ENCODE measurements at places on chromosomes 3 and 15. TPM values are rescaled to one million over a fixed set of nuclear protein-coding genes. Genes with fewer than 3 reads are reported as not detected.
A peak's percentile ranks its signal among the peaks of the same experiment; 100 is the strongest.

The IQCF5 gene
- total RNA-seq = not detected

DNA sequence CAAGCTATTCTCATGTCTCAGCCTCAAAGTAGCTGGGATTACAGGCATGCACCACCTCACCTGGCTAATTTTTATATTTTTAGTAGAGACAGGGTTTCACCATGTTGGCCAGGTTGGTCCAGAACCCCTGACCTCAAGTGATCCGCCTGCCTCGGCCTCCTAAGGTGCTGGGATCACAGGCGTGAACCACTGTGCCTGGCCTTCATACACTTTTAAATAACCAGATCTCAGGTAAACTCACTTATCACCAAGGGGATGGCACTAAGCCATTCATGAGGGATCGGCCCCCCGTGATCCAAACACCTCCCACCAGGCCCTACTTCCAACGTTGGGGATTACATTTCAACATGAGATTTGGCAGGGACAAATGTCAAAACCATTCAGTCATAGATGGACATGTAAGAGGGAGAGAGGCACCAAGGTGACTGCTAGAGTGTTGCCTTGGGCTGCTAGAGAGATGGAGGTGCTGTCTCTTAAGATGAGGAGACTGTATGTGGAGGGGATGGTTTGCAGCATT, 13.3 kb upstream of the DOCK3 start:
- no peak for DNase-seq

The KBTBD13 gene
- total RNA-seq = not detected

The RARRES1 gene
- 0.41 TPM for total RNA-seq

The ERC2 gene
- 0.35 TPM for total RNA-seq

DNA sequence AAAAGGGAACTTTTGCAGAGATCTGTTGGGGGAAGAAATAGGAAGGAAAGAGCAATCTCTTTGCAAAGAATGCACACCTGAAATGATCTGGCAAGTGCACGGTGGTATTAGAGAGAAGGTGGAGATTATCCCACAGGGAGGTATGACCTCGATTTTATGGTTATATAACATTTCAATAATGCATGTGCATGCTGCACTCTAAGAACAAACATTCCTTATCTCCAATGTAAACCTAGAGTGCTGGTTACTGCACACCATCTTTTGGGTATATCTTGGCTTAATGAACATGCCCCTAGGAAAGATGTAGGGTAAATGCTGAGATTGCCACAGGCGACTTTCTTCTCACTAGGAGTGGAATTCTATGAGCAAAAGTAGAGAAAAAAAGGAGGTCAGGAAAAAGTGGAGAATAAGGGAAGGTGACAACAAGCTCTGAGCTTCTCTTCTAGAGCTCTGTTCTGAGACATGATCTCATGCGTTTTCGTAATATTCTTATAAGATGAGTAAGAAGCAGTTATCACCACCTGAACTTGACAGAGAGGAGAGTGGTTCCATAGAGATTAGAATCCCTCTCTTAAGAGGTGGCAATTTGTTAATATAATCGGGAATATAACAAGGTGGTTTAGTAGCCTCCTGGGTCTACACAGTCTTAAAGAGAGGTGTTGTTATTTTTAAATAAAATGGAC, 117.5 kb upstream of the TMC3 start:
- no peak for DNase-seq

- no peak for DNase-seq
These were observed 55.8 kb downstream of the TMED3 start for GRCh38 chr15:79366691-79367090.

The CALML4 gene
- total RNA-seq = 6.0 TPM

The ZNF385D gene
- not detected for total RNA-seq

- DNase-seq = no peak
These were observed 71.3 kb downstream of the CMTM8 start for GRCh38 chr3:32309654-32310242.

- DNase-seq = no peak
These were observed 2.0 kb downstream of the OR4F15 start for GRCh38 chr15:101813803-101814534.

DNA sequence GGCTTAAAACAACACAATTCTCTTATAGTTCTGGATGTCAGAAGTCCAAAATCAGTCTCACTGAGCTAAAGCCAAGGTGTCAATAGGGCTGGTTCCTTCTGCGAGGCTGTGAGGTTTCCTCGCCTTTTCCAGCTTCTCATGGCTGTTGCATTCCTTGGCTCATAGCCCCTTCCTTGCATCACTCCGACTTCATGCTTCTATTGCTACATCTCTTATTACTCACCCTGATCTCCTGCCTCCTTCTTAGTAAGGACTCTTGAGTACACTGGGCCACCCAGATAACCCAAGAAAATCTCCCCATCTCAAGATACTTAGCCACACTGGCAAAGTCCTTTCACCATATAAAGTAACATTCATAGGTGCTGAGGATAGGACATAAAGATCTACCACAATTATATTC, 193.9 kb downstream of the ADAMTS17 start:
- DNase-seq = no peak

DNA sequence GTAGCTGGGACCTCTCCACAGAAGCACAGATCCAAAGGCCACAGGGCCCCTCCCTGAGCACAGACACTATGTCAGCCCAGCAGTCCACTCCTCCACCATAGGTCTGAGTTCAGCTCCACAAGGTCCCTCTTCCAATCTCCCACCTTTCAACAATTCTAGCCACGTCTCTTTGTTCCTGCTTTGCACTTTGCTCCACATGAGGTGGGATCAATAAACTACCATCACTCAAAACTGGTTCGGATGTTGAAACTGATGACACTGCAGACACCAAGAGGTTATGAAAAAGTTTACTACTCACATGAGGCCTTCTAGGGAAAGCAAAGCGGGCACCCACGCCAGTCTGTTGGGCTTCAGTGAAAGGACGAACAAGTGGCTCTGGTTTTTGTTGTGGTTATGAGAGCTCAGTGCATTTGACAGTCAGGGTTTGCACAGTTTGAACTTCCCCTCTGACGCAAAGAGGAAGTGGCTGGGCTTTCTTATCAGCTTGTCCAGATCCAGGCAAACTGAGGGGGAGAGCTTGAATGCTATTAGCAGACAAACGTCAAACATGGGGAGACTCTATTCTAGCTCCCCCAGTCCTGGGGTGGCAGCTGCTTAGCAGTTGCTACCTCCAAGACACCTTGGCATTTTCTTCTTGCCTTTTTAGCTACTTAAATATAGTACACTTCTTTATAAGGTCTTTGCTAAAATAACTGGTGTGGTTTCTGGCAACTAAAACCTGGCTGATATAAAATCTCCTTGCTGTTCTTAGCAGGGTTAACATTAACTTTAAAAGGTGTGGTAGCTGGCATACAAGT, 37.8 kb downstream of the ZNF445 start:
- peak; percentile 82 for DNase-seq

GRCh38 chr3:173988909-173989308, 591.4 kb downstream of the NLGN1 start:
- DNase-seq = no peak

DNA sequence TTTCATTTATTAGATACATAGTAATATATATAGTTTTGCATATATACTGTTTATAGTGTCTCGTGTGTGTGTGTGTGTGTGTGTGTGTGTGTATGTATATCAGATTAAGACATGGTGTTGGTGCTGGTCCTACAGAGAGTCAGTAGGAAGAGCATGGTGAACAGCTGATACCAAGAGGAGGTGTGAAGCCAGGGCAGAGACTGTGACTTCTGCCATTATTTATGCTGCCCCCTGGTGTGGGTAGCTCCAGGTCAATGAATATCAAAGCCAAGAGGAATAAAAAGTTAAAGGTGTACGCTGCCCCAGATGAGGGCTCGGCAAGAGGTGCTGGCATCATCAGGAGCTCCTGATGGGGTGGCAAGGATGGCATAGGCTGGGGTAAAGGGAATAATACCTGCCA, 299.5 kb upstream of the RASGRP1 start:
- DNase-seq = no peak

- peak; percentile 74 for DNase-seq
These were observed 58.4 kb downstream of the MAP6D1 start for GRCh38 chr3:183766745-183767606.

Data from activated T-cell treated with anti-CD3 and anti-CD28 coated beads, Interleukin-2, amount 50 U/mL, for 72 hours (primary cell).